ENCODE measurements at places on chromosomes 12 and 14. TPM values are rescaled to one million over a fixed set of nuclear protein-coding genes. Genes with fewer than 3 reads are reported as not detected.

DNA sequence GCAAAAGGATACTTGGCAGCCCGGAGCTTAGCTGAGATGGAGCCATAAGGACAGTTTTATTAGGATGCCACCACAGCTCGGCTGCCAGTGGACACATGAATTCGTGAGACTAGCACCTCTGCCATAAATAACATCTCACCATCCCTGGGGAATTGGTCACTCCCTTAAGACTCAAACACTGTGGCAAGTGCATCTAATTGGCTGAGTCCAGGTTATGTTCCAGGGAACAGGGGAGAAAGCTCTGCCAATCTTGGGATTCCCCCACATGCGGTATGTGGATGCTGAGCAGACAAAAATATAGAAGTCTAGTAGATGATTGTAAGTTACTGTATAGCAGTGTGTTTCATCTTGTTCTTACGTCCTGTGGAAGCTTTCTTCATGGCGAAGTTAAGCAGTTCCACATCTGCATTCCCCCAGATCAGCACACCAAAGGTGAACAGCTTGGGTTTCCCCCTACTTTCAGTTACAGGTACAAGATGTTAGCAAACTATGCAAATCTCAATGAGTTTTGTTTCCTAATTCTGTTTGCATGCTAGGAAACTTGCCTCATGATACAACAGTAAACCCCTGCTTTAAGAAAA is 131.1 kb downstream of the ETV6 start:
- no peak for DNase-seq

DNA sequence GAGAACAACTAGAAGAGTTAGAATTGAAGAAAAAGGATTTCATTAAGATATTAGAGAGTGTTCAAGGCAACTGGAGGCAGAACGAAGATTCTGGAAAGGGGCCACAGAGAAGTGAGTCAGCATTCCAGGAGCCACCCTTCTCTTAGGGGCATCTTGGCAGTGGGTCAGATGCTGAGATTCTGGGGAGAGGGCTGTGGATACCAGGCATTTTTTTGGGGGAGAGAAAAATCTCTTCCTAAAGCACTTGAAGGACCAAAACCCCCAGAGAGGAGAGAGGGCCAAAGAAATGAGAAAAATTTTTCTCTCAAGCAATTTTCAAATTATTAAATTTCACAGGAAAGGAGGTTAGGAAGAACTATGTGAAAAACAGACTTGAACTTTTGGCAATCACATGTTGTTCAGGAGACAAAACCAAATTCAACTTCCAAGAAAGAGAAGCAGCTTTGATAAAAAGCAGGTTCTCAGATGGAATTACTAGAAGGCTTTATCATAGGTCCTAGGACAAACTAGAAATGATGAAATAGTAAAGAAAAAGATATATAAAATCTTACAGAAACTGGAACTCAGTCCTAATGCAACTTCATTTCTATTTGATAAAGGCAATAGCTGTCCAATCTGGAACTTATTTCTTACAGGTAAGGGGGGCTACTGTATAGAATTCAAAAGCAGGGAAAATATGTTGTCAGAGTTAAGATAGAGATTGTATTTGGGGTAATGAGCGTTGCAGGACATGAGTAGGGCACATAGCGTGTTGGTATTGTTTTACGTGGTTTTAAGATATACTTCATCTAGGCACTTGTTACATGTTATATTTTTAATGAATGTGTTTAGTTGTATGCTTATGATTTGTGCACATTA is 1.1 kb upstream of the CLEC2D start:
- no peak for DNase-seq

The EML1 gene
- 26.6 TPM for polyA plus RNA-seq

The FMNL3 gene
- polyA plus RNA-seq, result 38.9 TPM

GRCh38 chr14:89489761-89490437 is 72.9 kb upstream of the FOXN3 start:
- no peak for DNase-seq

The IL26 gene
- not detected for polyA plus RNA-seq

DNA sequence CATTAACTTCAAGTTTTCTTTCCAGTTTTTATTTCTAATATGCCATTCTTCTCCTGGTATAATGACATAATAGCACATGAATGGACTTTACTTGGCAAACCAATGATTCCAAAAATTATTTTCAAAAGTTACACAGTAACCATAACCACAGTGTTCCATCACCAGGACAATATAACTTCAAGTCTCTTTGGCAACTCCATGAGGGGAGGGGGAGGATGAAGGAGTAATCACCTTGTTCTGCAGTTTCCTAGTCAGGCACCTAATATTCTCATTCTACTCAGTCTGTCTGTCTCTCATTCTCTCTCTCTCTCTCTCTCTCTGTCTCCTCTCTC is 66.6 kb downstream of the BTG1 start:
- no peak for DNase-seq

DNA sequence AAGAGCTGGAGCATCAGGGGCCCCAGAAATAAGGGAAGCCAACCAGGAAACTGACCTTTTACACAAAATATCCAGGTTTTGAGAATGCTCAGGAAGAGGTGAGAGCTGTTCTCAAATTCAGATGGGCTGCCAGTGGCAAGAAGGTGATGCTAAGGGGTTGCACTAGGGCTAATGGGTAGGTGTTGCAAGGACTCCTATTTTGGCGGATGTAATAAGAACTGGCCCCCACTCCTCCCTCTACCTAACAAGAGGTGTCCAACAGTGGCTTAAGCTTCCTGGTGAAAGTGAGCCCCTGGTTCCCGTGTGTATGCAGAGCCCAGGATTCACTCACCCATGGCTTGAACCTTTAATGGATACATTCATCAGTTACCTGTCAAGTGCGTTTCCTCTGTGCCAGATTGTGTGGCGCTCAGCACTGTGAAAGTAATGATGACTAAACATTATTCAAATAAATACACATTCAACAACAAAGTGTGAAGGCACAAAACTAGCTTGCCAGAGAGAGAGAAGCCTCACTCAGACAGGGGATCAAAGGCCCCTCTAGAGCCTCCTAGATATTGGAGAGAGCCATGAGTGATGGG is 705 bp upstream of the CHGA start:
- no peak for DNase-seq

The RTL1 gene
- 0.03 TPM for polyA plus RNA-seq

The P2RX2 gene
- polyA plus RNA-seq, result 1.3 TPM

The TSHR gene
- polyA plus RNA-seq, result 0.17 TPM

The CDH24 gene
- polyA plus RNA-seq, result 13.1 TPM

The AKAP6 gene
- 3.2 TPM for polyA plus RNA-seq

- DNase-seq, result no peak
These were observed 39.9 kb downstream of the DNAI7 start for GRCh38 chr12:25155022-25155576.

The IL22 gene
- polyA plus RNA-seq, result not detected

- no peak for DNase-seq
These were observed 404.4 kb upstream of the MGAT4C start for GRCh38 chr12:86660488-86661147.

DNA sequence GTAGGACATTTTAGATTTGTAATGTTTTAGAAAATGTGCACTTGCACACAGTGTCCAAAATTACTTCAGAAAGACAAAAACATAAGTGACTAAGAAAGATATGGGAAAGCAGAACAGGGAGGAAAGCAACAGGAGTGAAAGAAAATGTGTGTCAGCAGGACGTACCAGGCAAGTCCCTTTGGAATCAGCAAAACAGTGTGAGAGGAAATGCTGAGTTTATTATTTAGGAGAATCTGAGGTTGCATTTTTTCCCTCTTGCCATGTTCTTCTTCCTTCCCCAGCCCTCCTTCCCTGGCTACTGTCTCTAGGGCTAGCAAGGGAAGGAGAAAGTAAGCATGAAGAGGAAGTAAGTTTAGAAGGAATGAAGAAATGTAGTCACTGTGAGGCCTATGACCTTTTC is 67.7 kb upstream of the CD163 start:
- no peak for DNase-seq

The HOXC4 gene
- polyA plus RNA-seq, result 74.3 TPM

The GALNT9 gene
- polyA plus RNA-seq, result 8.7 TPM

- no peak for DNase-seq
These were observed 364.1 kb upstream of the SFSWAP start for GRCh38 chr12:131346555-131347344.

The ARPC3 gene
- polyA plus RNA-seq, result 280 TPM
